ENCODE measurements at places on chromosomes 1 and 21.

DNA sequence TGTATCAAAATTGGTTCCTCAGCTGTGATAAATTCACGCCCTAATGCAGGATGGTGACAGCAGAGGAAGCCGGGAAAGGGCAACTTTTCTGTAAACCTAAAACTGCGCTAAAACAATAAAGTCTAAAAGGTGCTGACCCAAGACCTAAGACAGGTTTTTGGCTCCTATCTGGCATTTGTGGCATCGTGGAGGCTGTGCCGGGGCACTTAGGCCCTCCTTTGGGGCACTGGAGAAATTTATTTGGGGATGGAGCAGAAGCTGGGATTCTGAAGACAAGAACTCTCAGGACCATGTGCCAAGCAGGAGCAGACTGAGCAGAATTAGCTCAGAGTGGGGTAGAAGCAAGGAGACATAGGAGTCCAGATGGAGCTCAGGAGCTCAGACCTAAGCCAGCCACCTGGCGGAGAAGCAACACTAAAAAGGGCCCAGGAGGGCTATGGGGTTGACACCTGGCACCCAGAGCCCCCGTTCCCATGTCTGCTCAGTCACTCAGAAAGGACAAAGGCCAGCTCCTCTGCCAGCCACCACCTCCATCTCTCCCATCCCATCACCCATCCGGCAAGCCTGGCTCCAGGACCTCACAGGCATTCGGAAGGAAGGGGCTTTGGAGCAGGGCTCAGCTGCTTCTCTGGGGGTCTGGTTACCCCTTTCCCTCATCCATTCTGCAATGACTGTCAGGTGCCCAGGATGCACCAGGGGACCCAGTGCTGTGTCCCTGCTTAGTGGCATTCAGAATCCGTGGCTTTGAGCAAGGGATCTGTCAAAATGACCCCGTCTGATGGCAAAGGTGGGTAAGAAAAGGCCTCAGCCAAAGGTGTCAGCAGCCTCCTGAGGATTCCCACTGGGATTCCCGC lies 347.7 kb downstream of the NPHP4 start:
- DNase-seq = peak; percentile 49

- DNase-seq = peak; percentile 84
Measured at GRCh38 chr1:147598621-147599361, 57.5 kb downstream of the BCL9 start.

- no peak for DNase-seq
Measured at GRCh38 chr1:11893907-11894251, 32.3 kb downstream of the KIAA2013 start.

GRCh38 chr1:46735708-46736324 lies 16.9 kb upstream of the EFCAB14 start:
- no peak for DNase-seq

DNA sequence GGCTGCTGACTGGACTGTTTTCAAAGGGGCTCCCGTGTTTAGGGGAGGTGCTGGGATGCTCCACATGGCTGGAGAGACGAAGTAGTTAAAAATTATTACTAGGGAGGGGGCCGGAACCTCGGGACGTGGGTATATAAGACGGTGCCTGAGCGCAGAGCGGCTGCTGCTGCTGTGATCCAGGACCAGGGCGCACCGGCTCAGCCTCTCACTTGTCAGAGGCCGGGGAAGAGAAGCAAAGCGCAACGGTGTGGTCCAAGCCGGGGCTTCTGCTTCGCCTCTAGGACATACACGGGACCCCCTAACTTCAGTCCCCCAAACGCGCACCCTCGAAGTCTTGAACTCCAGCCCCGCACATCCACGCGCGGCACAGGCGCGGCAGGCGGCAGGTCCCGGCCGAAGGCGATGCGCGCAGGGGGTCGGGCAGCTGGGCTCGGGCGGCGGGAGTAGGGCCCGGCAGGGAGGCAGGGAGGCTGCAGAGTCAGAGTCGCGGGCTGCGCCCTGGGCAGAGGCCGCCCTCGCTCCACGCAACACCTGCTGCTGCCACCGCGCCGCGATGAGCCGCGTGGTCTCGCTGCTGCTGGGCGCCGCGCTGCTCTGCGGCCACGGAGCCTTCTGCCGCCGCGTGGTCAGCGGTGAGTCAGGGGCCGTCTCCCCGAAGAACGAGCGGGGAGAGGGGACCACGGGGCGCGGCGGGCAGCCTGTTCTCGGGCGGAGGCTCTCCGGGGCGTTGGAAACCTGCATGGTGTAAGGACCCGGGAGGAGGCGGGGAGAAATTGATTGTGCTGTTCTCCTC lies at the start of gene CHODL:
Gene CHODL, plus strand, starts transcription at position 163 of the 793 bp plus-strand sequence. Its CDS starts 391 bp downstream, at position 554.
- peak; percentile 78 for DNase-seq

DNA sequence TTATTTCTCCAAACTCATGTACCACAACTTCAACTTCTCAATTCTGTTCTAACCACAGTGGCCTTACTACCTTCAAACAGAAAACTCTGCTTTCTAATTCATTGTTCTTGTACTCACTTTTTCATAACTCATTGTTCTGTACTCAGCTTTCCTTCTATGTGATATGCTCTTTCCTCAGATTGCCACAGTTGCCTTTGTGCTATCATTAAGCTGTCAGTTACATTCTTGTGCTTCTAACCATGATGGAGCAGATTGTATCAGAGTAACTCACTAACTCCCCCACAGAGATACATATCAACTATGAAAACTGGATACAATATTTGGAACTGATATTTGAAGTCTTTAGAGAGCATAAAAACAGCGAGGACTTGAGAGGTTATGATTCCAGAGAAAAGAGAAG lies 1213.7 kb downstream of the KCNT2 start:
- DNase-seq = no peak

- DNase-seq = peak; percentile 24
Measured at GRCh38 chr1:22969304-22969709, 3.4 kb downstream of the LACTBL1 start.

- no peak for DNase-seq
Measured at GRCh38 chr1:242770366-242770765, 245.9 kb upstream of the PLD5 start.

GRCh38 chr1:179867493-179868330 lies 9.9 kb downstream of the TOR1AIP2 start:
- no peak for DNase-seq

- peak; percentile 97 for DNase-seq
Measured at GRCh38 chr1:23772049-23772853, 6.0 kb upstream of the PITHD1 start.

DNA sequence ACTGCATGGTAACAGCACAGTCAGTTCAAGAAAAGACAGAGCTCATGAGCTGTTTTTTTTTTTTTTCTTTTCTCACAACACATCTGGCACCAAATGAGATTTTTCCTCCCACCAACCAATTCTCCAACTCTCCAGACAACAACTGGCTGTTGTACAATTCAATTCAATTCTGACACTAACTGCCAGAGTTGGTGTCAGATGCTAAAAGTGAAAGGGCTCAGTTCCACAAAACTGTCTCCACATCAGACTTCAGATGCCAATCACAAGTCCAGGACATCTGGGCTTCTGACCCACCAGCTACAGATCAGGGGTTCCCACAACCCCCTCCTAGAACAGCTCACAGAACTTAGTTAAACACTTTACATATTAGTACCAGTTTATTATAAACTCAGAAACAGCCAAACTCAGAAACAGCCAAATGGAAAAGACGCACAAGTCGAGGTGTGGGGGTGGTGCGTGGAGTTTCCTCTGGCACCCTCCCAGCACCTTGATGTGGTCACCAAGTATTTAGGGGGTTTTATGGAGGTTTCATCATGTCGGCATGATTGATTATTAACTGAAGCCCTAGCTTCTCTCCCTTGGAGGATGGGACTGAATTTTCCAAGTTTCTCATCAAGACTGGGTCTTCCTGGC lies 39.2 kb upstream of the LRRC8D start:
- DNase-seq = no peak

- no peak for DNase-seq
Measured at GRCh38 chr1:219824338-219824737, 104.0 kb downstream of the SLC30A10 start.

- no peak for DNase-seq
Measured at GRCh38 chr1:33609739-33610138, 137.3 kb downstream of the ZSCAN20 start.

DNA sequence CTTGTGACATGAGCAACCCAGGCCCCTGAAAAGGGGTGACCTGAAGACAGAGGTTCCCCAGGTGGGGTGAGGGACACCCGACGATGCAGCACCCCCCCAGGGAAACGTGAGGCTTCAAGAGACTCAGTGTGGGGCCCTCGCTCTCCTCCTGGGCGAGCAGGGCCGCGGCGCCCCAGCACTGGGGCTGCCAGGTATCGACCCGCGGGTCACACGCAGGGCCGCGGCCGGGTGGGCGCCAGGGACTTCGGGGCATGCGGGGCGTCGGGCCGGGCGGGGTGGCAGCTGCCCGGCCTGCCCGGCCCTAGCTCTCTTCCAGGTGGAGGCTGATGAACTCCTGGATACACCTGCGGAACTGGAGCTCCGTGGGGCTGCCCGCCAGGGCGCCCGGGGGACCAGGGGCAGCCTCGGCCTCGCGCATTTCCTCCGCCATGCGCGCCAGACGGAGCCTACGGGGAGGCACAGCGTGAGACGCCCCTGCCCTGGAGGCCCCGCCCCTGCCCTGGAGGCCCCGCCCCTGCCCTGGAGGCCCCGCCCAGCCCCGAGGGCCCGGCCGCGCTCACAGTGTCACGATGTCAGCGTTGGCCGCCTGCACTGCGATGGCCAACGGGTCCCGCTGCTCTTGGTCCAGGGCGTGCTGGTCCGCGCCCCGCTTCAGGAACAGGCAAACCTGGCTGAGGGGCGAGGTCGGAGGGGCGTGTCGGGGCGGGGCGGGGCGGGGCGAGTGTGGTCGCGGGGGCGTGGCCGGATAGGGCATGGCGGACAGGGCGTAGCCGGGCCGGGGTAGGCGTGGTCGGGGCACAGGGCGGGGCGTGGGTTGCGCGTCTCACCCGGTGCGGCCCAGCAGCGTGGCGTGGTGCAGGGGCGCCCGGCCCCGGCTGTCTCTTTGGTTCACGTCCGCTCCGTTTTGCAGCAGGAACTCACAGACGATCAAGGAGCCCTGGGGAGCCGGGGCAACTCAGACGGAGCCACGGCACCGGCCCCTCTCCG lies 13.3 kb downstream of the SCNN1D start:
- no peak for DNase-seq

- no peak for DNase-seq
Measured at GRCh38 chr1:201551877-201552731, 13.2 kb downstream of the NAV1 start.

- DNase-seq = no peak
Measured at GRCh38 chr1:180881806-180882509, 30.7 kb upstream of the KIAA1614 start.

- no peak for DNase-seq
Measured at GRCh38 chr1:6280761-6281451, 20.0 kb upstream of the GPR153 start.

- no peak for DNase-seq
Measured at GRCh38 chr1:72037745-72038343, 244.5 kb downstream of the NEGR1 start.

- peak; percentile 93 for DNase-seq
Measured at GRCh38 chr1:23422241-23422877, 2.2 kb downstream of the TCEA3 start.

- DNase-seq = no peak
Measured at GRCh38 chr1:151774256-151774922, 11.1 kb upstream of the MRPL9 start.

- no peak for DNase-seq
Measured at GRCh38 chr1:6106321-6106731, 60.6 kb downstream of the KCNAB2 start.

DNA sequence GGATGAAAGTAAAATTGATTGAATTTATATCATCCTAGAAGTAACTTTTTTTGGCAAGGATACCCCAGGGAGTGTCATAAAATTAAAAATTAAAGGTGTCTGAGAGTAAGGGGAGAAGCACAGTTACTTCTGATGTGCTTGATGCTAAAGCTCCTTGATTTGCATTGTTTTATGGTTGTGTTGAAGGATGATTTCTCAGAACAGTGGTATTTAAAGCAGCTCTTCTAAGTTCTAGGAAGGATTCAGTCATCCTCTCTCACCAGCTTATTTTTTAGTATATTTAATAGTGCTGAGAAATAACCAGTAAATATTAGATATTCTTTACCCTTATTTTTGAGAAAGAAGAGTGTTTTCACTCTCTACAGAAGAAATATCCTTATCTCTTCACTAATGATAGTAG lies 93.0 kb downstream of the FGGY start:
- no peak for DNase-seq

DNA sequence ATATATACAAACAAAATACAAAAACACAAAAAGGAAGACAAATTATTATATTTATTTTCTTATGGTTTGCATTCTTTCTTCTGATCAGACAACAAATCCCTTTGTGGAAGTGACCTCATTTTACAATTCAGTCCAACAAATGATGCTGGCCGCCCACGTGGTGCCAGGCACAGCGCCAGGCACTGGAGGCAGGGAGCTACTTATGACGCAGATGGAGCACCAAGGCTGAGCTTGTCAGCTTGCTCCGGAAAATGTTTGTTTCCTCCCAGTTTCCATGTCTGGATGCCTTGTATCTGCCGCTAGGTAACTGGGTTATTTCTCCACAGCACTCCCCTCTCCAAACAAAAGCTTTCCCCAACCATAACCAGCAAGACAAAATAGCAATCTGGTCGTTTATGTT lies 30.7 kb upstream of the CD34 start:
- DNase-seq = peak; percentile 95

GRCh38 chr1:57600424-57600823 lies 176.6 kb upstream of the DAB1 start:
- DNase-seq = no peak

DNA sequence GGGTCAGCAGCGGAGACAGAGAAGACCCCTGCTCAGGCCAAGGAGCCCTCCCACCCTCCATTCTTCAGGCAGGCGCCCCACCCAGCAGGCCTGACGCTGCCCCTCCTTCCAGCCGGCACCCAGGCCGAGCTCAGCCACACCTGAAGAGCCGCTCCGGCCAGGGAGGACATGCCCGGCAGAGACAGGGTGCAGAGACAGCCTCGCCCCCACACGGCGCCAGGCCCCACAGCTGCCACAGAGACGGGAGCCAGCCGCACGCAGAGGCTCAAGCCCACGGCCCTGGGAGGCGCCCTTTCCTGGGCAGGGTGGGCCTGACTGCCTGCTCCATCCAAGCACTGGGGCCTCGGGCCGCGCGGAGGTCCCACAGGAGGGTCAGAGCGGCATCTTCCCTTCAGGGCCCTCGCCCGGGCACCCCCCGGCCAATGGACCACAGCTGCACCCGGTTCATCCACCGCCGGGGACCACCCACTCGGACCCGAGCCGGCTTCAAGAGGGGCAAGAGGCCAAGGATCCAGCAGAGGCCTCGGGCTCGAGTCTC lies 5.2 kb downstream of the TTLL10 start:
- no peak for DNase-seq

- DNase-seq = no peak
Measured at GRCh38 chr1:22753481-22753971, 42.9 kb downstream of the EPHB2 start.

GRCh38 chr1:184310157-184310819 lies 76.5 kb upstream of the C1orf21 start:
- DNase-seq = no peak

DNA sequence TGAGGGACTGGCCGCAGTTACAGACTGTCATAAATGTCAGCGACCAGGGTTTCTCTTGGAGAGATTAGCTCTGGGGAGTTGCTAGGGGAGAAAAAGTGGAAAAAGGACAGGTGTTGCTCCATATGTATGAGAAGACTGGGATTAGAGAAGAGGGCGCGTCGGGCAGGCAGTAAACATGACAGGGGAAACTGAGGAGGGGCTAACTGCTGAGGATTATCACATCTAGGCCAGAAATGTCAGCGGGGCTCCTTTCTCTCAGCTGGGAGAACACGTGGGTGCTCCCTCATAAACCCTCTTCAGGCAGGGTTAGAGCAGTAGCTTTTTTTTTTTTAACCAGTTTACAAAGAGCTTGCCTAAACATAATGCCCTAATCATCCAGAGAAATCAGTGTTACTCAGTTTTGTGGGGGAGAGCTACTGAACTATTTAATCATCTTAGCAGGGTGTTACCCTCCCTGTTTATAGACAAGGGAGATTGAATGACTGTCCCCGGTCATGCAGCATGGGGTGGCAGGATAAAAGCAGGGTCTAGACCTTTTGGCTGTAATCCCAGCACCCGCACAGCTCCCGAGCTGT lies 35.2 kb downstream of the ELAPOR1 start:
- no peak for DNase-seq

All from posterior vena cava (tissue), 2 donors.